ENCODE measurements at places on chromosomes 7 and 10. TPM values are rescaled to one million over a fixed set of nuclear protein-coding genes. Genes with fewer than 3 reads are reported as not detected.

DNA sequence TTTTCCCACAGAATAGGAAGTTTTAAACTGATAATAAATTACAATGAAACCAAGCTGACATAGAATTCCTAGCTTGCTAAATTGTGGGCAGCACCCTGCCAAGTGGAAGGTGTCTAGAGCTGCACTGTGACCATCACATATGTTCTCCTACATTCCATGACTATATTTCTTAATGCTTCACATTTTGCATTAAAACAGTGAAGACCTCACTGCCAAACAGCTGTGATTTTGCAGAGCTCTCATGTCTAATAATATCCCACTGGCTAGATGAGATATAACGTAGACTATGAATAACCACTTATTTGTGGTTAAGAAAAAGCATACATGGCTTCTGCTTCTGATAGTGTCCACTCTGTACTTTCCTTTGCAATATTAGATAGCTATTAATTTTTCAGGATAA is 228.3 kb upstream of the TEX47 start:
- H3K36me3 ChIP-seq: no peaks in the 10 kb centered on the region
- no peaks in the 10 kb centered on the region for H3K27me3 ChIP-seq
- H3K27ac ChIP-seq: no peak overlapping the region

GRCh38 chr10:35027567-35027966 is 62.6 kb downstream of the CUL2 start:
- peaks cover 21% of the 10 kb centered on the region for H3K36me3 ChIP-seq
- H3K27me3 ChIP-seq: no peaks in the 10 kb centered on the region
- no peak overlapping the region for H3K27ac ChIP-seq
- H3K4me1 ChIP-seq: no peaks in the 10 kb centered on the region

DNA sequence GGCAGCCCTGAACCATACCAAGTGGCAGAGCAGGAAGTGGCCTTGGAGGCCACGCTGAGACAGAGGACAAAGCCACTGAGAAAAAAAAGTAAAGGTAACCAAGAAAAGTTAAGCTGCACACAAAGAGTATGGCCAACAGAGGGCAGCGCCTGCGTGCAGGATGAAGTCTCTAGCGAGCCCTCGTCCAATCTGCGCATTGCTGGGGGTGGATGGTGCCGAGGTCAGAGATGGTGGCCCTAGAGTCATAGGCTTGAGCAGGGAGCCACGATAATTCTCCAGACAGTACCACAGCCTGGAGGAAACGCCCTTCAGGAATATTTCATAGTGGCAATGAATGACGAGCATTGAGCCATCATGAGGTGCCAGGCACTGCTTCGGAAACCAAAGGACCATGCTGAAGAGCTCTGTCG is 9.7 kb downstream of the ATP6V0E2 start:
- H3K27me3 ChIP-seq: no peaks in the 10 kb centered on the region
- H3K4me1 ChIP-seq: peaks cover 3% of the 10 kb centered on the region
- no peaks in the 10 kb centered on the region for H3K36me3 ChIP-seq
- H3K4me3 ChIP-seq: no peak overlapping the region
- DNase-seq: no peak

DNA sequence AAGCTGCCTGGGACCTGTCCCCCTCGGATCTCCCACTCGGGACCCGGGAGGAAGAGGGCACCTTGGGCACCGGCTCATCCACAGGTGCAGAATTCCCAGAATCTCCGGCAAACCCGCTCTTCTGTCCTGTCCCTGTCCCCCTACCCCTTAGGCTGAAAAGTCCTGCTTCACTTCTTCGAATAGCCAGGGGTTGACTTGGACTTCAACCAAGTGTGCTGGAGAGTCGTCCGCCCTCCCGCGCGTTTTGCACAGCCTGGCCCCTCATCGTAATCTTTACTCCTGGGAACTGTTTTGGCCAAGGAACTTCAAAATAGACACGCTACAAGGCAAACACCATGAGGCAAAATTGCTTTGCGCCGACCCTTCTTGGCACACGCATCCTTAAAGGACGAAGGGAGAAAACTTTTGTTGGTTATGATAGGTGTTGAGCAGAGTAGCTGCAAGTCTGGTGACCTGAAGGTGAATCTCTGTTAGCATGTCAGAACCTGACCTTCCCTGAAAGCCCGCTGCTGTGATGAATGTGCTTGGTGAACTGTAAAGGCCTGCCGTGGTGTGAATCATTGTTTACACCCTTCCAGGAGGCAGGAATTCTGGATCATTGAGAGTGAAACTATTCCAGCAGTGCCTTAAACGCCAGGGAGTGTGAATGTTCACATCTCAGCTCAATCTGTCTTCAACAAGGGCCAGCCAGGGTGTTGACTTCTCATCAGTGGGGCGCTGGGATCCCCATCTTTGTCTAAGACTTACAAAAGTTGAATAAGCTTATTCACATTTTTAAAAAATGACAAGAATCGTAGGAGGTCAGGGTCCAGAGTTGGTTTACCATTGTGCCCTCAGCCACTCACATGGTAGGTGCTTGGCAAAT is 589 bp upstream of the RAPGEF5 start:
- no peak overlapping the region for H3K27ac ChIP-seq
- H3K4me3 ChIP-seq: peak overlapping the region; percentile 38
- peaks cover 7% of the 10 kb centered on the region for H3K27me3 ChIP-seq
- peak; percentile 69 for DNase-seq
- no peaks in the 10 kb centered on the region for H3K36me3 ChIP-seq
- peaks cover 10% of the 10 kb centered on the region for H3K4me1 ChIP-seq

GRCh38 chr7:13834328-13834761 is 155.1 kb downstream of the ETV1 start:
- no peaks in the 10 kb centered on the region for H3K36me3 ChIP-seq
- H3K4me1 ChIP-seq: no peaks in the 10 kb centered on the region
- H3K4me3 ChIP-seq: no peak overlapping the region
- H3K27me3 ChIP-seq: no peaks in the 10 kb centered on the region
- no peak for DNase-seq

DNA sequence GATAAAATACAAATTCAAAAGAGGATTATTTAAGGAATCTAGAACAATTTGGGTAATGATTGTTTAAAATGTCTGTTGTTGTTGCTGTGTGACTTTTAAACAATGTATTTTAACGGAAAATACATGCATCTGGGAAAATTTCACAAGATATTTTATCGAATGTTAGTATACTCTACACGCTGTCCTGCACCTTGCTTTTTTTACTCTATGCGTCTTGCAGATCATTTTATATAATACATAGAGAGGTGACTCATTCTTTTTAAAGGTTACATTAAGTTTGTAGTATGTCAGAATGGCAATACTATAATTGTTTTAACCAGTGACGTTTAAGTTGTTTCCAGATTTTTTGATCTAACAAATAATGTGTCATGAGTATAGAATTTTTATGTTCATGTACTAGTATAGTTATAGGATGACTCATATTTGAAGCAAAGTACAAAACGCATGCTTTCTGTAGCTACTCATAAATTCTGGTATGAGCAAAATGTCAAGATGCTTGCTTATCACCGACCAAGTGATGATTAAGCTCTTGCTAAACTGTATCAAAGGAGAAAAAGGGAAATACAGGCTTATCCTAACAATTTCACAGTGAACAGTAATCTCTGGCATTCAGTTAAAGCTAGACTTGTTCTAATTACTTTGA is 4.9 kb downstream of the DKK1 start:
- peaks cover 34% of the 10 kb centered on the region for H3K4me1 ChIP-seq
- peak; percentile 99 for DNase-seq
- peak overlapping the region; percentile 93 for H3K27ac ChIP-seq
- H3K27me3 ChIP-seq: no peaks in the 10 kb centered on the region
- no peak overlapping the region for H3K4me3 ChIP-seq

DNA sequence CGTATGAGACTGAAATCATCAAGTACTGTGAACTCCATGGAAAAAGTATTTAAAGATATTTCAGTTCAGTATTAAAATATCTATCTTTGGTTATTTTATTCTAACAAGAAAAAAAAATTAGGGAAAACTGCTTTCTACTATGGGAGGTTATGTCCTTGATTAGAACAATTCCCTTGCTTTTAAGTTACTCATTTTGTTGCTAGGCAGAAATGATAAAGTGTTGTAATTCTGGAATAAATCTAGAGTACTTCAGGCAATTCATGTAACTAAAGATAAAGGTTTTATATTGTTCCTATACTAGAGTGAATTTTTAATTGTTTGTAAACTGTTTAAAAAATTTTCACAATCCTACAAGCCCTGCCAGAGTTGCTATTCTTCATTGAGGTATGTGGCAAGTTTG is 92.0 kb downstream of the BBS9 start:
- no peak overlapping the region for H3K27ac ChIP-seq
- H3K4me1 ChIP-seq: no peaks in the 10 kb centered on the region
- no peaks in the 10 kb centered on the region for H3K27me3 ChIP-seq
- no peaks in the 10 kb centered on the region for H3K36me3 ChIP-seq

GRCh38 chr10:72765051-72765745 is 73.3 kb downstream of the MCU start:
- no peak overlapping the region for H3K4me3 ChIP-seq
- no peaks in the 10 kb centered on the region for H3K27me3 ChIP-seq
- no peak overlapping the region for H3K27ac ChIP-seq
- DNase-seq: no peak
- H3K4me1 ChIP-seq: peaks cover 11% of the 10 kb centered on the region

DNA sequence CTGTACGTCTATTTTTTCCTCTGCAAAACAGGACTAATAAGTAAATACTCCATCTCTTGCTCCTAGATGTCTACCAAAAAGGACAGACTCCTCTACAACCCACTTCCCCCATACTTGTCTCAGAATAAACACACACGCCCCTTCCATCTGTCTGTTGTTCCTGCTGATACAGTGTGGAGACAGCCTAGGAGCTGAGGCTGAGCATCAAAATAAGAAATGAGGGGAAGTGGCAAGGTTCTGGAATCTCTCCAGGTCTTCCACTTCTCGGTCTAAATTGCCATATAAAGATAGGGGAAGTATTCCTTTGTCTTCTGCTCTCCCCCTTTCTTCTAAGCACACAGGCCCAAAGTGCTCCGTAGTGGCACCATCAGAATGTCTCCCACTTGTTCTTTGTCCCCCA is 30.8 kb upstream of the VSIR start:
- H3K36me3 ChIP-seq: no peaks in the 10 kb centered on the region
- no peaks in the 10 kb centered on the region for H3K4me1 ChIP-seq
- no peak for DNase-seq
- H3K4me3 ChIP-seq: no peak overlapping the region

DNA sequence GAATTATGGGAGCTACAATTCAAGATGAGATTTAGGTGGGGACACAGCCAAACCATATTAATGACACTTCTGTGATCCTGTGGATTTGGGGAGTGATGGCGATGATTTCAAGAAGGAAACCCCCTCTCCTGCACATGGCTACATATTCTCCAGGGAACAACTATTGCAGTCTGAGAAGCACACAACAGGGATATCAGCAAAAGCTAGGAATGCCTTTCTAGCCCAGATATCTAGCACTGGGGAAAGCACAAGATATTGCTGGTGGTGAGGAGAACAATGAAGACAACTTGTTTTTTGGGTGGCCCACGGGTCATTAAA is 24.3 kb downstream of the EPDR1 start:
- no peak overlapping the region for H3K4me3 ChIP-seq
- no peaks in the 10 kb centered on the region for H3K36me3 ChIP-seq
- no peak for DNase-seq
- H3K4me1 ChIP-seq: no peaks in the 10 kb centered on the region

- H3K27ac ChIP-seq: no peak overlapping the region
- H3K4me3 ChIP-seq: no peak overlapping the region
- no peak for DNase-seq
- H3K4me1 ChIP-seq: peaks cover 3% of the 10 kb centered on the region
- H3K36me3 ChIP-seq: no peaks in the 10 kb centered on the region
These were observed 30.9 kb downstream of the CAMK2B start for GRCh38 chr7:44294325-44295069.

GRCh38 chr10:58637352-58637751 is 124.7 kb downstream of the BICC1 start:
- H3K36me3 ChIP-seq: no peaks in the 10 kb centered on the region
- peak; percentile 95 for DNase-seq
- H3K27ac ChIP-seq: peak overlapping the region; percentile 71
- H3K4me1 ChIP-seq: peaks cover 42% of the 10 kb centered on the region

GRCh38 chr7:120941064-120941463 is 9.5 kb upstream of the ING3 start:
- DNase-seq: no peak
- H3K27ac ChIP-seq: no peak overlapping the region
- peaks cover 2% of the 10 kb centered on the region for H3K27me3 ChIP-seq
- no peaks in the 10 kb centered on the region for H3K36me3 ChIP-seq

DNA sequence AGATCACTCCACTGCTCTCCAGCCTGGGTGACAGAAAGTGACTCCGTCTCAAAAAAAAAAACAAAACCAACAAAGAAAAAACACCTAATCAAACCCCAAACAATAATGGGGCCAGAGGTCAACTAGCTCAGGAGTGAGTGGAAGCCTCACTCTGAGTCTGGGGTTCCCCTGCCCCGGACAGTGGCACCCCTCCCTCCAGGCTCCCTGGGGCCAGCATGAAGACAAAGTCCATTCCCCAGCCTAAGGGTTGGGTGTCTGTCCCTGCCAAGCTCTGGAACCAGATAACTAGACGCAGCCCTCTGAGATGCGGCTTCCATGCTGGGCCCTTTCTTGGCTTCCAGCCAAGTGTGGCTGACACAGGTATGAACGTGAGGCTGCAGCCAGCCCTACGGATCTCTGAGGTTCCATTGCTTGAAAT is 1.7 kb upstream of the FUOM start:
- H3K4me1 ChIP-seq: peaks cover 9% of the 10 kb centered on the region
- peaks cover 2% of the 10 kb centered on the region for H3K36me3 ChIP-seq
- H3K27ac ChIP-seq: no peak overlapping the region
- H3K27me3 ChIP-seq: no peaks in the 10 kb centered on the region
- DNase-seq: no peak

DNA sequence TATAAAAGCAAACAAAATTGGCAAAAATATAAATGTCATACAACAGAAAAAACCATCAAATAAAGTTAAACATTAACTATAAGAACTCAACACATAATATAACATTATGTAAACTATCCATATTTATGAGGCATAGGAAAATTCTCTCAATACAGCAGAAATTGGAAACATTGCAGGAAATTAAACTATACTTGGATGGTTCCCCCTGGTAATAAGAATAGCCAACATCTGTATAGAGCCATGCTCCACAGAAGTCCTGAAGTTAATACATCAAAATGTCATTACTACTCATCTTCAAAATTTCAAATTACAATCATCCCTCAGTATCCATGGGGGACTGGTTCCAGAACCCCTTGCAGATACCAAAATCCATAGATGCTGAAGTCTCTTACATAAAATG is 350.5 kb downstream of the PARD3 start:
- no peak overlapping the region for H3K27ac ChIP-seq
- no peaks in the 10 kb centered on the region for H3K36me3 ChIP-seq
- no peak overlapping the region for H3K4me3 ChIP-seq
- no peak for DNase-seq

- DNase-seq: no peak
- no peaks in the 10 kb centered on the region for H3K4me1 ChIP-seq
- no peak overlapping the region for H3K4me3 ChIP-seq
- no peak overlapping the region for H3K27ac ChIP-seq
- no peaks in the 10 kb centered on the region for H3K36me3 ChIP-seq
- H3K27me3 ChIP-seq: no peaks in the 10 kb centered on the region
These were observed 466.1 kb downstream of the PTPRN2 start for GRCh38 chr7:158121441-158122045.

Gene GCK
- total RNA-seq: 0.24 TPM

Gene PIK3AP1
- 9.3 TPM for total RNA-seq

Gene PDZD7
- total RNA-seq: 2.2 TPM

Gene OR2F1
- not detected for total RNA-seq

Gene RASSF4
- 83.0 TPM for total RNA-seq
